H1 (cell line): ENCODE measurements at places on chromosomes 7 and 10. TPM values are rescaled to one million over a fixed set of nuclear protein-coding genes. Genes with fewer than 3 reads are reported as not detected.
A peak's percentile ranks its signal among the peaks of the same experiment; 100 is the strongest.

The TEX36 gene
- total RNA-seq: not detected in 2 replicates

- H3K27me3 ChIP-seq: no peaks in the 10 kb centered on the region
- H3K36me3 ChIP-seq: no peaks in the 10 kb centered on the region
- peaks cover 3% of the 10 kb centered on the region; the same call in 1 of the 2 replicates for H3K4me1 ChIP-seq
Measured at GRCh38 chr7:116851671-116852070, 10.7 kb upstream of the CAPZA2 start.

DNA sequence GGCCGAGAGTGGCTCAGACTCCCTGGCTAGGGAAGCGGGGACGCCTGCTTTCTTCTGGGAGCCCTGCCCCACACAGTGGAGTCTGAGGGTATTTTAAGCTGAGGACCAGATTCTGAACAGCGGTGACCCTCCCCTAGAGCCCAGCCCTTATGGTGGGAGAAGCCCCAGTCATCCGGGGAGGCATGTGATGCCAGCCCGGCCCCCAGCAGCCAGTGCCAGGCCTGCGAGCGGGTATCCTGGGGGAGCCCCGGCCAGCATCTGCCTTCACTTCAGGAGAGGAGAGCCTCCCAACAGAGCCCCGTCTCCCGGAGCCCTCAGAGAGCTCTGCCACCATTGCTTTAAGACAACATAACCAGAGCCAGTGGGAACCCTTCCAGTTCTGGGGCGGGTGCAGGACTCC is 41.5 kb upstream of the DNAJB6 start:
- H3K27ac ChIP-seq: no peak overlapping the region
- no peaks in the 10 kb centered on the region for H3K27me3 ChIP-seq
- no peaks in the 10 kb centered on the region for H3K36me3 ChIP-seq

- H3K27me3 ChIP-seq: no peaks in the 10 kb centered on the region
- no peak overlapping the region for H3K27ac ChIP-seq
- no peak for DNase-seq
- no peak overlapping the region for H3K4me3 ChIP-seq
- H3K4me1 ChIP-seq: no peaks in the 10 kb centered on the region
Measured at GRCh38 chr10:13066527-13066926, 33.4 kb upstream of the OPTN start.

- no peaks in the 10 kb centered on the region for H3K36me3 ChIP-seq
- no peaks in the 10 kb centered on the region; the same call in 1 of the 2 replicates for H3K27me3 ChIP-seq
- no peaks in the 10 kb centered on the region for H3K4me1 ChIP-seq
Measured at GRCh38 chr7:3103614-3104398, 60.1 kb upstream of the CARD11 start.

DNA sequence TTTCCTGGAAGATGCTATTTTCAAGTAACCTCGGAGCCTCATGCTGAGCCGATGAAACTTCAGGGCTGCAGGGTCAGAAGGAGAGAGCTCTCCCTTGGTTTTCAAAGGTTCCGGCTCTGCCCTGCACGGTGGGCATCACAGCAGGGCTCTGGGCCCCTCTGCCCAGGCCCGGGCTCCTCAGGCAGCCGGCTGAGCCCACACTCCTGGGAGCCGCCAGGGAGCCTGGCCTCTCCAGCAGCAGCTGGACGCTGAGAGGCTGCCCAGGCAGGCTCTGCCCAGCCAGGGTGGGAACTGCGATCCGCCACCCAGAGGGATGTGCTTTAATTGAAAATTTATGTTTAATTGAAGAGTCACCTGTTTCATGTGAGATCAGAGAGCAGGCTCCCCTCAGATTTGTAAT is 97.5 kb upstream of the MGMT start:
- no peaks in the 10 kb centered on the region for H3K36me3 ChIP-seq
- H3K4me1 ChIP-seq: no peaks in the 10 kb centered on the region
- H3K27ac ChIP-seq: no peak overlapping the region
- no peak overlapping the region for H3K4me3 ChIP-seq
- no peaks in the 10 kb centered on the region for H3K27me3 ChIP-seq
- DNase-seq: no peak

- peak within 1 kb of the TSS; percentile 91 for H3K4me3 ChIP-seq
- DNase-seq: peak; percentile 50
- peaks cover 17% of the 10 kb centered on the region for H3K27me3 ChIP-seq
- H3K36me3 ChIP-seq: no peaks in the 10 kb centered on the region
Measured at GRCh38 chr10:71212318-71213126, at the start of gene UNC5B. TSS of gene UNC5B (plus strand) at chr10:71212570. CDS start at chr10:71212986, 416 bp downstream.

GRCh38 chr7:100677308-100678267 is 4.0 kb downstream of the GNB2 start:
- peaks cover 2% of the 10 kb centered on the region; the same call in 1 of the 2 replicates for H3K27me3 ChIP-seq
- DNase-seq: no peak
- peaks cover 59% of the 10 kb centered on the region for H3K36me3 ChIP-seq
- H3K4me1 ChIP-seq: no peaks in the 10 kb centered on the region; the same call in none of the 2 replicates

DNA sequence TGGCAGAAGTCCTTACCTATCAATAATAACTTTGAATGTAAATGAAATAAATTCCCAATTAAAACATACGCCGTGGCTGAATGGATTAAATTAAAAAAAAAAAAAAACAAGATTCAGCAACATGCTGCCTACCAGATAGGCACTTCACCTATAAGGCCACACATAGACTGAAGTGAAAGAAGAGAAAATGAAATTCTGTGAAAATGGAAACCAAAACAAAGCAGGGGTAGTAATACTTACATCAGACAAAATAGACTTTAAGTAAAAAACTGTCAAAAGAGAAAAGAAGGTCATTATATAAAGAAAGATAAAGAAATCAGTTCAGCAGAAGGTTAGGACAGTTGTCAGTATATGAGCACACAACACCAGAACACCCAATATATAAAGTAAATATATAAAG is 55.3 kb downstream of the TCAF1 start:
- no peaks in the 10 kb centered on the region for H3K27me3 ChIP-seq
- H3K4me3 ChIP-seq: no peak overlapping the region
- no peak overlapping the region for H3K27ac ChIP-seq
- no peaks in the 10 kb centered on the region for H3K4me1 ChIP-seq
- DNase-seq: no peak
